Lung microvascular endothelial cell (primary cell): ENCODE measurements at places on chromosomes 4 and X. TPM values are rescaled to one million over a fixed set of nuclear protein-coding genes. Genes with fewer than 3 reads are reported as not detected.

Gene FAM241A
- 6.8 and 8.1 TPM in 2 replicates for total RNA-seq

Gene HTN3
- not detected in 2 replicates for total RNA-seq

Gene PAGE3
- total RNA-seq: not detected in 2 replicates

Gene TACC3
- total RNA-seq: 4.4 and 10.2 TPM in 2 replicates

GRCh38 chrX:129773649-129774458, 5.9 kb upstream of the SASH3 start:
- DNase-seq: no peak

GRCh38 chr4:138341739-138342415, 99.7 kb upstream of the SLC7A11 start:
- no peak for DNase-seq

- DNase-seq: no peak
Observed at GRCh38 chrX:139982856-139983255, 17.5 kb upstream of the CXorf66 start.

GRCh38 chrX:134547047-134547679, 87.2 kb downstream of the HPRT1 start:
- peak; percentile 52 for DNase-seq
